ENCODE measurements at places on chromosomes 2 and 18. TPM values are rescaled to one million over a fixed set of nuclear protein-coding genes. Genes with fewer than 3 reads are reported as not detected.

Gene NEU4
- 0.22 TPM for total RNA-seq

Gene DSG1
- total RNA-seq, result 0.05 TPM

Gene VAMP8
- total RNA-seq, result 35.3 TPM

Gene EPB41L3
- total RNA-seq, result 92.3 TPM

Gene FSHR
- total RNA-seq, result 0.38 TPM

Gene RAB17
- total RNA-seq, result 1.4 TPM

Gene MYO7B
- total RNA-seq, result 0.77 TPM

Gene CRYBA2
- not detected for total RNA-seq

Gene OBSL1
- 88.1 TPM for total RNA-seq

Gene DCDC2C
- not detected for total RNA-seq

Gene SPHKAP
- total RNA-seq, result not detected

Gene OTX1
- total RNA-seq, result not detected

- no peaks in the 10 kb centered on the region for H3K36me3 ChIP-seq
- peaks cover 28% of the 10 kb centered on the region for H3K4me1 ChIP-seq
- DNase-seq, result no peak
These were observed 17.6 kb upstream of the BOK start for GRCh38 chr2:241540771-241541561.

GRCh38 chr2:129004940-129005490 lies 686.3 kb upstream of the HS6ST1 start:
- no peaks in the 10 kb centered on the region for H3K27me3 ChIP-seq
- DNase-seq, result no peak
- no peak overlapping the region for H3K27ac ChIP-seq
- no peaks in the 10 kb centered on the region for H3K36me3 ChIP-seq

DNA sequence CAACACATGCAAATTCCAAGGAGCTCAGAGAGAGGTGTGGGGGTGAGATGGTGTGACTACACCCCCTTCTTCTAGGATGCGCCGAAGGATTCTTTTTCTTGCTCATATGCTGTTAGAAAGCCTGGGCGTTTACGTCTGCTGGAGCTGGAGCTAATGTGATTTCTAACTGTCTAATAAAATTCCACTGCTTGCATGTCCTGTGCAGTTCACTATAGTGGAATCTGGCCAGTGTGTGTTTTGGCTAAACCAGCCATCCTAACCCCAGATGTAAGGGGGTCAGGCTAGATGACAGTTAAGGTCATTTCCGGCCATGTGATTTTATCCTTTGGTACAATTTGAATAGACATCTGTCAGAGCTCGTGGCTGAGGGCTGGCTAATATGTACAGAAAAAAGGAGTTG lies 194.1 kb downstream of the PRKCE start:
- DNase-seq, result no peak
- no peak overlapping the region for H3K27ac ChIP-seq
- H3K27me3 ChIP-seq, result no peaks in the 10 kb centered on the region
- H3K4me3 ChIP-seq, result no peak overlapping the region

- no peak for DNase-seq
- no peak overlapping the region for H3K27ac ChIP-seq
- H3K4me1 ChIP-seq, result no peaks in the 10 kb centered on the region
- H3K27me3 ChIP-seq, result peaks cover 94% of the 10 kb centered on the region
- H3K36me3 ChIP-seq, result no peaks in the 10 kb centered on the region
These were observed 13.5 kb upstream of the SIX3 start for GRCh38 chr2:44927985-44928482.

GRCh38 chr2:66869076-66869475 lies 434.2 kb downstream of the MEIS1 start:
- no peak overlapping the region for H3K4me3 ChIP-seq
- H3K4me1 ChIP-seq, result peaks cover 48% of the 10 kb centered on the region
- H3K36me3 ChIP-seq, result no peaks in the 10 kb centered on the region
- peak overlapping the region; percentile 73 for H3K27ac ChIP-seq
- H3K27me3 ChIP-seq, result no peaks in the 10 kb centered on the region

GRCh38 chr2:207504513-207505170 lies 25.1 kb upstream of the CREB1 start:
- peak overlapping the region; percentile 18 for H3K4me3 ChIP-seq
- peak; percentile 96 for DNase-seq
- no peaks in the 10 kb centered on the region for H3K27me3 ChIP-seq
- peaks cover 40% of the 10 kb centered on the region for H3K4me1 ChIP-seq
- peak overlapping the region; percentile 87 for H3K27ac ChIP-seq

- H3K4me1 ChIP-seq, result no peaks in the 10 kb centered on the region
- no peak within 1 kb of the TSS for H3K27ac ChIP-seq
- DNase-seq, result peak; percentile 9
- H3K4me3 ChIP-seq, result no peak within 1 kb of the TSS
- no peaks in the 10 kb centered on the region for H3K36me3 ChIP-seq
These were observed at the start of gene SLC9A4 for GRCh38 chr2:102473020-102473419. SLC9A4 (plus strand) TSS chr2:102473226; CDS start chr2:102473760, 534 bp downstream.

DNA sequence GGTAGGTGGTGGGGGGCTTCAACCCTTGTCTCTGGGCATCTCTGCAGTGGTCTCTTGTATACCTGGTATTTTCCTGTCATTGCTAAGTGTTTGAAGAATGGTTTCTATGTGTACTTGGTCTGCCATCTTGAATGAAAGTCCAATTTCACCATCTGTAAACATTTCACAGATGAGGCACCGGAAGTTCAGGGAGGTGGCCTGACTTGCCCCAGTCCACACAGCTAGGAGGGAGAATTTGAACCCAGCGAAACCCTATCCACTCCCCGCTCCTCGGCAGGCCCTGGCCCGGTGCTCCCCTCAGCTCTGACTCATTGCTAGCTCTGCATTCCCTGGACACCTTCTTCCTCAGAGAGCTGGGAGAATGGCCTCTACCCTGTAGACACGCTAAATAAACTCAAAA lies 30.5 kb downstream of the ZAP70 start:
- H3K4me3 ChIP-seq, result no peak overlapping the region
- DNase-seq, result no peak
- peaks cover 6% of the 10 kb centered on the region for H3K4me1 ChIP-seq
- no peaks in the 10 kb centered on the region for H3K36me3 ChIP-seq

GRCh38 chr2:100782380-100782878 lies 37.5 kb upstream of the NPAS2 start:
- H3K27ac ChIP-seq, result no peak overlapping the region
- H3K4me1 ChIP-seq, result peaks cover 21% of the 10 kb centered on the region
- peaks cover 3% of the 10 kb centered on the region for H3K27me3 ChIP-seq

GRCh38 chr2:141598982-141599381 lies 531.8 kb downstream of the LRP1B start:
- H3K4me3 ChIP-seq, result no peak overlapping the region
- DNase-seq, result no peak
- H3K4me1 ChIP-seq, result no peaks in the 10 kb centered on the region

DNA sequence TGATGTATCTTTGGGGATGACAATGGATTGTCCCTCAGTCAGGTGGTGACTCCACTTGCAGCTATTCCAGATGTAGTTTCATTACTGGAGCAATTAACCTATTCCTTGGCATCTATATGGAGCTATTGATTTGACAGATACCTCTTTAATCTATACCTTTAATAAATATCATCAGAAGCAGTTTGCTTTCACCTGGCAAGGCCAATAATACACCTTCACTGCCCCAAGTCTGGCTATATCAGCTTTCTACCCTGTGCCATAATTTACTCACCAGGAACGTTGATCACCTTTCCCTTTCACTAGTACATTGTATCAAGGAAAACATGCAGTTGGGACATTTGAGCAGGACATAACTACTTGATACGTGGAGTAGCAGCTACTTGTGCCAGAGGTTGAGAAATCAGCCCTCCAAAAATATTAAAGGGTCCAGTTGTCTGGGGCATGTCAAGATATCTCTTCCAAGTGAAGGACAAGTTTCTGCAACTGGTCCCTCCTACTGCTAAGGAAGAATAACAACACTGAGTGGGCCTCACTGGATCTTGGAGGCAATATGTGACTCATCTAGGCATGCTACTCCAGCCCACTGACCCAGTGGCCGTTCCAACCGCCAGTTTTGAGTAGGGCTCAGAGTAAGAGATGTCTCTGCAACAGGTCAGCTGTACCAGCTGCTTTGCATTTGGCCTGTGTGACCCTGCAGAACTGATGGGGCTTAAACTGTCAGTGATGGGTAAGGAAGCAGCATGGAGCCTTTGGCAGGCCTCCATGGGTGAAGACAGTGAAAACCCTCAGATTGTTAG lies 67.0 kb downstream of the PSMG2 start:
- H3K36me3 ChIP-seq, result no peaks in the 10 kb centered on the region
- H3K4me3 ChIP-seq, result no peak overlapping the region
- no peaks in the 10 kb centered on the region for H3K27me3 ChIP-seq
- no peaks in the 10 kb centered on the region for H3K4me1 ChIP-seq
- no peak for DNase-seq

- H3K27ac ChIP-seq, result no peak overlapping the region
- H3K4me1 ChIP-seq, result no peaks in the 10 kb centered on the region
- H3K36me3 ChIP-seq, result no peaks in the 10 kb centered on the region
These were observed 20.7 kb downstream of the SLC19A3 start for GRCh38 chr2:227696990-227697679.

DNA sequence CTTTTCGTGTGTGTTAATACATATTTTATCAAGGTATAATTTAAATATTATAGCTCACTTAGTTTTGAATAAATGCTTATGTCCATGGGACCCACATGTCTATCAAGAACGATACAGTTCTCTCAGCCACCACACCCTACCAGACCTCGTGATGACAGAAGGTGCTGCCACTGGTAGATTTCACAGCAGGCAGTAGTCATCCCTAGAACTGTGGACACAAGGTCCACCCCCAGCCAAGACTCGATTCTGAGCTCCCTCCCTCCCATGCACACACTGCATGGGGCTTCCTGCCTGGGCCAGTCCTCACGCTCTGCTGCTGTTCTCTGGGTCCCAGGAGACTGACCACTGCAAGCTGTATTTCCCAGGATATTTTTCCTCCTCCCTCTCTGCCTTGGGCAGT lies 26.5 kb upstream of the CREB1 start:
- no peaks in the 10 kb centered on the region for H3K36me3 ChIP-seq
- peak overlapping the region; percentile 87 for H3K27ac ChIP-seq
- peaks cover 40% of the 10 kb centered on the region for H3K4me1 ChIP-seq
- peak; percentile 22 for DNase-seq

DNA sequence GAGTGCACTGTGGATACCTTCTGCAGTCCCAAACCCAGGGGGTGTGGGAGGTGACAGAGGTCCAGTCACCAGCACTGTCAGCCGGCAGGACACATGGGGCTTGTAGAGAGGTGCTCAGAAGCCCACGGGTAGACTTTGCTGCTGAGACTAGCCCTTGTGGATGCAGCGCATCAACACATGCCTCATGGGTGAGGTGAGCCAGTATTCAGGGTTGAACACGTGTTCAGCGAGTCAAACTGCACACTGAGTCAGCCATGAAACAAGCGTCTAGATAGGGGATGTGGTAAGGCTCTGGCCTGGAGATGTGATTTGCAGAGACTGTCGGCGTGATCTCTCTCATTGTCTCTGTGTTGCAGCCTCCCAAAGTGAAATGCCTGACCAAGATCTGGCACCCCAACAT lies 35.8 kb upstream of the SCLY start:
- H3K27ac ChIP-seq, result no peak overlapping the region
- no peak overlapping the region for H3K4me3 ChIP-seq
- H3K4me1 ChIP-seq, result no peaks in the 10 kb centered on the region
- H3K27me3 ChIP-seq, result no peaks in the 10 kb centered on the region

GRCh38 chr18:7789856-7790552 lies 222.9 kb downstream of the PTPRM start:
- no peaks in the 10 kb centered on the region for H3K27me3 ChIP-seq
- DNase-seq, result peak; percentile 17
- H3K36me3 ChIP-seq, result no peaks in the 10 kb centered on the region

DNA sequence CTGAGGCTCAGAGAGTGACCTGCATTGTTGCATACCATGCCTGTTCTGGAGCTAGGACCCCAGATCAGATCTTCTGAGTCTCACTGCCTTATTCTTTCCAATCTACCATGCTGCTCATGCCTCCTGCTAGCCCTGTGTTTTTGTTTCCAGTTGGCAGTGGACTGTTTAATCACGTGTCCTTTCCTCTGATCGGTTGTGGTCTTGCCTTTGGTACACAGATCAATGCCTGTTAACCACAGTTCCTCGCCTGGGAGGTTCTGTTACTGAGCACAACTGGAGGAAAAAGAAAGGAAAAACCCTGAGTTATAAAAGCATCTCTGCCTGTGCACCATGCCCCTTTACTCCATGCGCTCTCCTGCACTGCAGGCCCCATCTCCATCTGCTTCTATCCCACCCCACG lies 329.1 kb downstream of the SETBP1 start:
- DNase-seq, result no peak
- no peak overlapping the region for H3K4me3 ChIP-seq
- H3K4me1 ChIP-seq, result peaks cover 27% of the 10 kb centered on the region
- no peaks in the 10 kb centered on the region for H3K36me3 ChIP-seq
- no peak overlapping the region for H3K27ac ChIP-seq

- H3K36me3 ChIP-seq, result no peaks in the 10 kb centered on the region
- H3K4me3 ChIP-seq, result no peak overlapping the region
- no peaks in the 10 kb centered on the region for H3K4me1 ChIP-seq
- no peak overlapping the region for H3K27ac ChIP-seq
- H3K27me3 ChIP-seq, result no peaks in the 10 kb centered on the region
These were observed 24.3 kb upstream of the UBE2F start for GRCh38 chr2:237942513-237942899.

GRCh38 chr18:36518839-36519238 lies 221.3 kb downstream of the FHOD3 start:
- H3K36me3 ChIP-seq, result no peaks in the 10 kb centered on the region
- peaks cover 9% of the 10 kb centered on the region for H3K4me1 ChIP-seq
- H3K27ac ChIP-seq, result no peak overlapping the region
- H3K4me3 ChIP-seq, result no peak overlapping the region

DNA sequence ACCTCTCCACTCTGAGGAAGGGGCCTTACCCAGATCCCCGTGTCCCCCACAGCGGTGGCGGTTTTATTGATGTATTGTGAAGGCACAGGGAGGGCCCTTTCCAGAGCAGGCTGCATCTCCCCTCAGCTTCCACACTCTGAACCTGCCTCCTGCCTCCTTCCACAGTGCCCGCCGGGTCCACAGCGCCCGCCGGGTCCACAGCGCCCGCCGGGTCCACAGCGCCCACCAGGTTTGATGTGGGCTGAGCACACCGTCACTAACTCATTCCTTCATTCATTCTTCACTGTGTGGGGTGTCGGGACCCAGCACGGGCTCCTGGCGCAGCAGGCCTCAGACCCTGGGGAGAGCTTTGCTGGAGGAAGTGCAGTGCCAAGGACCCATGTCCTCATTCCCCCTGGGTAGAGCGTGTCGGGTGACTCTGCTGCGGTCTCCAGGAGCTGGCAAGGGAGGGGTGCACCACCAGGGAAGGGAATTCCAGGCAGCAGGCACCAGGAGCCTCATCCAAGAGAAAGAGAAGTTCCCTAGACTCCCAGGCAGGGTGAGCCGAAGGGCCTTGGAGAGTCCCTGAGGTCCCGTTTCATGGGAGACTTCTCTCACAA lies 57.1 kb downstream of the HPCAL1 start:
- no peak overlapping the region for H3K4me3 ChIP-seq
- no peak for DNase-seq
- H3K27ac ChIP-seq, result no peak overlapping the region

GRCh38 chr2:194610297-194610696 lies 1046.7 kb upstream of the SLC39A10 start:
- H3K36me3 ChIP-seq, result no peaks in the 10 kb centered on the region
- no peak overlapping the region for H3K4me3 ChIP-seq
- no peak for DNase-seq
- no peaks in the 10 kb centered on the region for H3K27me3 ChIP-seq
- H3K4me1 ChIP-seq, result no peaks in the 10 kb centered on the region

- H3K27me3 ChIP-seq, result no peaks in the 10 kb centered on the region
- no peak overlapping the region for H3K4me3 ChIP-seq
- no peak for DNase-seq
- H3K36me3 ChIP-seq, result no peaks in the 10 kb centered on the region
- H3K27ac ChIP-seq, result no peak overlapping the region
- H3K4me1 ChIP-seq, result peaks cover 17% of the 10 kb centered on the region
These were observed 55.8 kb upstream of the TNP1 start for GRCh38 chr2:216915557-216916150.
